ENCODE measurements at places on chromosomes 7 and 10. TPM values are rescaled to one million over a fixed set of nuclear protein-coding genes. Genes with fewer than 3 reads are reported as not detected.

The TCERG1L gene
- not detected for total RNA-seq

The GPR26 gene
- total RNA-seq, result not detected

The TEX36 gene
- total RNA-seq, result not detected

The EGFR gene
- 33.8 TPM for total RNA-seq

The NKX2-3 gene
- total RNA-seq, result not detected

The CCAR1 gene
- 9.5 TPM for total RNA-seq

The RHOBTB1 gene
- 13.6 TPM for total RNA-seq

The ZNF488 gene
- not detected for total RNA-seq

The GPR15LG gene
- total RNA-seq, result not detected

The MYOZ1 gene
- total RNA-seq, result 8.5 TPM

The LIPF gene
- 7.1 TPM for total RNA-seq

The ASB10 gene
- not detected for total RNA-seq

- no peak for DNase-seq
Measured at GRCh38 chr7:122764020-122764419, 61.3 kb upstream of the RNF148 start.

DNA sequence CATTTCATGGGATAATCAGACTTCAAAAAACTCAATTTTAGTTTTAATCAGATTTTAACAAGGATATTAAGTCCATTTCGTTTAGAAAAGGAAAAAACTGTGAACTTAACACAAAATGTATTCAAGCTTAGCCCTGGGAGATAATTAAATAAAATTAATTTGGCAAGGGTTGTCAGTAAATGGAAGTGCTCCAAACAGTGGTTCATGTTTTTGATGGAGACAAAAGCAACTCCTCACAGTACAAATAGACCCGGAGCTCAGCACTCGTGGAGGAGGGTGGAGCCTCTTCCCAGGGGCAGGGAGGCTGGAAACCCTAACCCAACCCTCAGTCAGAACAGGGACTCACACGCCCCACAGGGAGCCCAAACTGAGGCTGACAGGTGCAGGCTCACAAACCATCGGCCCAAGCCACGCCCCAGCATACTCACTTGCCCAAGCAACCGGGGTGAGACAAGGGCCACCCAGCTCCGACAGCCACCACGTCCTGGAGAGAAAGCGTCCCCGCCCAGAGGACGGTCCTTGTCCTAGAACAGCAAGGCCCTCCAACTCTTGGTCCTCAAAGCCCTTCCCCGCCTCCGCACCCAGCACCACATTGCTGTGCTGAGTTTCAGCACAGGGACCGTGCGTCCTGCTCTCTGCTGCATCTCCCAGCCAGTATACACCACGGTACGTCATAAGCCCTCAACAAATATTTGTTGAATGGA lies 39.8 kb downstream of the MAD1L1 start:
- no peak for DNase-seq

DNA sequence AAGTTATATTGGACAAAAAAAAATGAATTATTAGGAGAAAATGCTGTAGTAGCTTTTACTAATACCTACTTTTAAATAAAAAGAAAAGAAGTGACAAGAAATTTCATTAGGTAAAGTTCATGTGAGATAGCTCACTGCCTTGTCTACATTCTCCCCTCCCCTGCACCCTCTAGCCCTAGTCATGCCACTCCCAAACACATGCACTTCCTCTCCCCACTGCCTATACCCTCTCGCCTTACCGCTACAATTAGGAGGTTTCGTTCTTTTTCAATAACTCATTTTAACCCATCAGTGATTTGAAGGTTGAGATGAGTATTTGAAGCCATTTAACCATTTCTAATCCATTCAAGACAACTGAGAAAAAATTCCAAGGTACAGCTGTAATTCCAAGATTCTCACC lies 75.3 kb downstream of the HIBADH start:
- no peak for DNase-seq

DNA sequence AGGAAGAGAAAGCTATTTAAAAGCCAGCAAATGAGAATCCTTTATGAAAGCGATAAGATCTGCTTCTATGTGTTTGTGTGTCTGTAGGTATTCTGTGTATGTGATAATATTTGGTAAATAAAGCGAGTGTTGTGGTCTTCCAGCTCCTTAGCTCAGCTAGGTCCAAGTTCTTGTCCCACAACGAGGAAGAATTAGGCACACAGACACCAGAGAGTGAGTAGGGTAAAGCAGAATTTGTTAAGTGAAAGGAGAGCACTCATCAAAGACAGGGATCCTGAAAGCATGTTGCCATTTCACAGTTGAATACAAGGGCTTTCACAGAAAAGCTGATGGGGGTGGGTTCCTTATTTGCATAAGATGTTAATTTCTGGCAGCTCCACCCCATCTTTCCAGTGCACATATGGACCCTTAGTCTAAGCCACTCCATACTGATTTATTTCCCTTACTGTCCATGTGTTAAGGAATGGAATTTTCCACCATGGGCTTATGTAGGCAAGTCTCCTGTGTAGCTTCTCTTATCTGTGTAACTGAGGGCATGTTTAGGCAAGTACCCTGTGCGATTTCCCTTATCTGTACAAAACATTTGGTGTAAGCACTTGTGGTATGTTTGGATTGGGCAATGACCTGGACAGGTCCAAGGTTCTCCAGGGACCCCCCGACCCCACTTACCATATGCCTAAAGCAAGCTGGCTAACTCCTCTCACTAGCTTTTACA lies 165.9 kb upstream of the VIPR2 start:
- no peak for DNase-seq

DNA sequence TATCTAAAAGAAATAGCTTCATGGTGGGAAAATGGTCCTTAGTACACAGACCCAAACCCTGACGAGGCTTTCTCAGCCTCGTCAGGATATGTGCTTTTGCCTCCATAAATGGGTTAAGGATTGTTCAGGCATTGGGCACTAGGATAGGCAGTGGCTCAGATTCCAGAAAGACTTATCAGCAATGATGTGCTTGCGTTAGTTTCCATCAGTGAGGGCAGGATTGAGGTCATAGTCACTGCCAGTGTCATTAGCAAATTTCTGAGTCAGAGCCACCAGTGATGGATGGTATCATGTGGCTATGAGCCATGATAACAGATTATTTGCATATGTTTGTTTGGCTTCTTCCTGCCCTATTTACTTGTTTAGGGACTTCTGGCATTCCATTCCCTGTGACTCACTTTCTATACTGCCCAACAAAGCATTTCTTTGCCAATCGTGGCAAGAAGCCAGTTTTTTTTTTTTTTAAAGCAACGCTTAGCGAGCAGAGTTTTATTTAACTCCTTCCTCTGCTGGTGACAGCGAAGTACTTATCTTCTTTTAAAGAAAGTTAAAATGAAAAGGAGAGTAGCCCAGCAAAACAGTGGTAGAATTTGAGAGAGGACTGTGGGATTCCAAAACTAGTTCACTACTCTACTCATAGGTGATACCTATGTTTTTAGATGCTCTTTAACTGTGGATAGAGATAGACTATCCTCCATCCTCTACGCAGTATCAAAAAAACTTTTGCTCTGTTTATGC lies 44.4 kb downstream of the MYPN start:
- peak; percentile 84 for DNase-seq

- DNase-seq, result no peak
Measured at GRCh38 chr10:12130237-12130872, 878 bp downstream of the SEC61A2 start.

DNA sequence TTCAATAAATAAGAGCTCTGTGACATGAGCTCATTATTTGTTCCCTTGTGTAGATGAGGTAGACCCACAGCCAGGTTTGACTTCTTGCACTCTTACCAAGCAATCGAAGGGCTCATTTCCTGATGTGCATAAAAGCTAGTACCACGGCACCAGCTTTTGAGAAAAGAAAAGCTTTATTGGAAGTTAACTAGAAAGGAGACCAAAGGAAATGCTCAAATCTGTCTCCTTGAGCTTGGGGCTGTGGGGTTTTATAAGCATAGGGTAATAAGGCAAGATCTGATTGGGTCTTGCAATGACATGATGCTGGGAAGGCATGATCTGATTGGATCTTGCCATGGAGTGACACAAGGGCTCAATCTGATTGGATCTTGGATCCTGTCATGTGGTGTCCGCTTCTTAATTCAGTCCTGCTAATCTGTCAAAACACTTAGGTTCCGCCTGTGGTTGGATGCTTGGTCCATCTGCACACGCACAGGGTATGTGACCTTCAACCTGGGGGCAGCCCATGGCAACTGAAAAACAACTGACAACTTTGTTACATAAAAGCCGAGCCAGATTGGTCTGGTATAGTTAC lies 47.8 kb upstream of the FRMD4A start:
- no peak for DNase-seq

GRCh38 chr10:125811251-125811650 lies 11.8 kb downstream of the UROS start:
- no peak for DNase-seq

DNA sequence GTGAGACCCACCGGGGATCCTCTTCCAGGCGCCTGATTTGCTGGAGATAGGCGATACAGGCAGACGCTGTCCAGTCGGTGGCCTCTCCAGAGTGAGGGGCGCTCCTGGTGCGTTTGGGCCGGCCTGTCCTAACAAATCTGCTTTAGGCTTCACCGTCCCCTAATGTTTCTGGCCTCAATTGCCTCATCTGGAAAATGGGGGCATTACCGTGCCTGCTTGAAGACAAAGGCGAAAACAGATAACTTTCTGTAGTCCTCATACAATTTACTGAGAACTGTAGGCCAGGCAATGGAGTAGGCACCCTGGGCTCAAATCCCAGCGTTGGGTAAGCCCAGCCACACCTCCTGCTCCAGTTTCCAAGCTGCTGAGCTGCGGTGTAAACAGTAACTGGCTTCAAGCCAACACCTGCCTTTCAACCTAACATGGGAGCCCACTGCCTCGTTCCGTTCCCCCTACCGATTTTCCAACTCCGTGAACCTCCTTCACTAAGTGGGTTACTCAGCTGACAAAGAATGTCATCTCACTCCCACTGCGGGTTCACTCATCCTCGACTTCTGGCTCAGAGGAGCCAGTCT lies 589 bp upstream of the ZFAND4 start:
- DNase-seq, result peak; percentile 62

DNA sequence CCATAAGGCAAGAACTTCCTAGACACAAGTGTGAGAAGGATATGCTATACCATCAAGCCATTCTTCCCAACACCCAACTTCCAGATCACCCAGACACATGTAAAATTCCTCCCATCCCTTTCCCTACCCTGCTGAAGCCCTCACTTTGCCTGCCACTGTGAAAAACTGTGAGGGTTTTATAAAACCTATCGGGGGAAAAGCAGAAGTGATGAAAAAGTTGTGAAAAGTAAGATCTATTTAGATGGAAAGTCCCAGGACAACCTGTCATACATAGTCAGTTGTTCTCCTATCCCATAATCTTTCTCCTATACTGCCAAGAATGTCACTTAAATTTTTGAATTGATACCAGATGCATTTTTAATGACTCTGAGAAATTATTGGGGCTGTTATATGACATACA lies 39.0 kb upstream of the PPP3CB start:
- DNase-seq, result no peak

DNA sequence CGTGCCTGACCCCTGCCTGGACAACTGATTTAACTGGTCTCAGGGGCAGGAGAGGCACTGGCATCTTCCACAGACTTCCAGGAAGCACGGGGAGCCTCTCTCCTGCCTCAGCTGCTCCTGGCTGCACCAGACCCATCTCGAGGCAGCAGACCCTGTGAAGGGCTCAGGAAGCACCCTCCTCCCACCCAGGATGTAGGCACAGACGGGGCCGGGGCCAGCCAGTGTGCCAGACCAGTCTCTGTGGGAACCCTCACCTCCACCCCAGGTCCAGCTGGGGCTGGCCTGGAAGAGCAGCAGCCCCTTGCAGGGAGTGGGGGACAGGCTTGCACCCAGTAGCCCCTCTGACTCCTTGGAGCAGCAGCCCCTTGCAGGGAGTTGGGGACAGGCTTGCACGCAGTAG lies 56.3 kb downstream of the RASGEF1A start:
- no peak for DNase-seq

DNA sequence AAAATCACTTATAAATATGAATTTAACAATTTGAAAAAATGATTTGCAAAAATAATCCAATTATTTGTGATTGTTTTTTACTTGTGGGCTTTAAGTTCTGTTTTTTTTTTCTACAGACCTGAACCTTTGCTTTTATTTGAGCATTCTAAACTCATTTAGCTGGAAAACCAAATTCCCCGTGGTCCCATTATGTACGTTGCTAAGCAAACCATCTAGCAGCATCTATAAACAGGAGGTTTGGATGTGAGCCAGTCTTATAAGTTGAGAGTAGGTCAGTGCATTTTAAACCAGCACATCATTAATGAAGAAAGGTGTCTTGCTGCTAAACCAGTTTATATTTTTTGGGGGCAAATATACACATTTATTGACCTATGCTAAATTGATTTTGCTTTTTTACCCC lies 77.3 kb downstream of the LRRN3 start:
- DNase-seq, result no peak

GRCh38 chr10:96295475-96295874 lies 8.8 kb upstream of the DNTT start:
- DNase-seq, result no peak

DNA sequence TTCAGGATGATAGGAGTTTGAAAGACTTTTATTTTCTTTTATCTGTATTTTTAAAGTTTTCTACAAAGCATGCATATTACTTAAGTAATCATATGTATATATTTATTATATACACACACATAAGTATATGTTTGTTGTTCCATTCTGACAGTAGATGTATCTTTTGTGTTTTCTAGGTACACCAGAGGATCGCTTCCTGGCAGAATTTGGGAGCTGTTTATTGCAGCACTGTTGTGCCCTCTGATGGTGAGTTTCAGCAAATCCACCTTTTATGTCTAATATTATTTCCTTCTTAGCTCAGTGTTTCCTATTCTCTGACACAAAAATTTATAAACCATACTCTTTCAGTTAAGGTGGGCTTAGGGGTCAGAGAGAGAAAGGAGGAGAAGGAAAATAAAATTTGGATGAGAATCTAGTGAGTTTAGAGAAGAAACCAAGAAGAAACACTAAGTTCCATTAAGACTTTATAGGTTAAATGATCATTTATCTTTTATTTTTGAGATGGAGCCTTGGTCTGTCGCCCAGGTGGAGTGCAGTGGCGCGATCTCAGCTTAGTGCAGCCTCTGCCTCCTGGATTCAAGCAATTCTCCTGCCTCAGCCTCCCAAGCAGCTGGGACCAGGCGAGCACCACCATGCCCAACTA lies 59.2 kb upstream of the OIT3 start:
- DNase-seq, result peak; percentile 66

DNA sequence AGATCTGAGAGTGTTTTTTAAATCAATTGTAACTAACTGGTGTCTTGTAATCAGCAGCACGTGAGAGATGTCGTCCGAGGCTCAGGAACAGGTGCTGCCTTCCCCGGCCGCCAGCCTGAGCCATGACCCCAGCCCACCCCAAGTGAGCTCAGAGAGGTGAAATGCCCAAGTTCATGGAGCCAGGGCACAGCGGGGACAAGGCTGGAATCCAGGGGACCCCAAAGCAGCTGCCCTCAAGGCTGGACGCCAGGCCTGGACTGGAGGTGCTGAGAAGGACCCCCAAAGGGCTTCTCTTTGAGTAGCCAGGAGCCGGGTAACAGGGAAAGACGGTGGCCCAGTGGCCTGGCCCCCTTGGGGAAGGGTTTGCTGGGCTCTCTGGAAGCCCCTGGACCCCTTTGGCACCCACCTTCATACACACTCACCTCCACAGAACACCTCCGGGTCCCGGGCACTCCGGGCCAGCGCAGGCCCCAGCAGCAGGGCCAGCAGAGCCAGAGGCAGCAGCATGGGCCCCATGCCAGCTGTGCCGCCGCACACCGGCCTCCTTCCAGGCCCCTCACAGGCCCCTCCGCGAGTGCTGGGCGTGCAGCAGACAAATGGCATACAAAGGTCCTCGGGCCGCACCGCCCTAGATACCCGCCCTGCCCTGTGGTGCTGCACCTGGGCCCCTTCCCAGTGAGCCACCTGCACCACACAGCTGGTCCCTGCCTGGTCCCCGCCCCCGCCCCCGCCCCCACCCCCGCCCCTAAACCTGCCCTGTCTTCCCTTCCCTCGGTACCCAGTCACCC lies 24.0 kb upstream of the CNPY1 start:
- no peak for DNase-seq

- DNase-seq, result no peak
Measured at GRCh38 chr10:22389856-22390589, 44.7 kb downstream of the SPAG6 start.

Measured in ascending aorta (tissue), 2 donors.